Adipose tissue (tissue), 3 donors: ENCODE measurements at places on chromosomes 12 and 14. TPM values are rescaled to one million over a fixed set of nuclear protein-coding genes. Genes with fewer than 3 reads are reported as not detected.

Gene IAPP
- 126 TPM for polyA plus RNA-seq

Gene GALNT8
- polyA plus RNA-seq, result 0.79 TPM

Gene KCNJ8
- 32.3 TPM for polyA plus RNA-seq

Gene HOXC5
- polyA plus RNA-seq, result 2.0 TPM

Gene RNASE4
- polyA plus RNA-seq, result 117 TPM

Gene BHLHE41
- 23.2 TPM for polyA plus RNA-seq

Gene TPH2
- not detected for polyA plus RNA-seq

Gene ADAM20
- polyA plus RNA-seq, result 0.02 TPM

Gene DEPDC4
- 0.39 TPM for polyA plus RNA-seq

Gene TMCC3
- 1.9 TPM for polyA plus RNA-seq

Gene REM2
- 0.51 TPM for polyA plus RNA-seq

Gene SYNE3
- polyA plus RNA-seq, result 27.8 TPM

Gene HCAR1
- polyA plus RNA-seq, result 6.3 TPM

Gene TEAD4
- polyA plus RNA-seq, result 11.8 TPM

Gene GALNT6
- polyA plus RNA-seq, result 4.5 TPM

Gene RPS29
- 3,167 TPM for polyA plus RNA-seq

Gene AVPR1A
- 1.6 TPM for polyA plus RNA-seq

Gene FAM90A1
- polyA plus RNA-seq, result 0.09 TPM

Gene RNF31
- polyA plus RNA-seq, result 39.3 TPM

Gene CEBPE
- 2.8 TPM for polyA plus RNA-seq

Gene IL26
- polyA plus RNA-seq, result not detected

Gene OR6C75
- not detected for polyA plus RNA-seq

Gene C1S
- 490 TPM for polyA plus RNA-seq

Gene RERG
- 3.0 TPM for polyA plus RNA-seq

Gene VTI1B
- 166 TPM for polyA plus RNA-seq

Gene GNB3
- 1.7 TPM for polyA plus RNA-seq

Gene SERPINA5
- 1.1 TPM for polyA plus RNA-seq

Gene PAX9
- polyA plus RNA-seq, result 0.06 TPM

Gene CLEC9A
- 0.12 TPM for polyA plus RNA-seq

Gene FAM181A
- polyA plus RNA-seq, result not detected

Gene SLC41A2
- 9.0 TPM for polyA plus RNA-seq

Gene PTCSC3
- polyA plus RNA-seq, result not detected

Gene NFATC4
- 166 TPM for polyA plus RNA-seq

Gene KERA
- polyA plus RNA-seq, result 0.03 TPM

Gene RIMBP2
- polyA plus RNA-seq, result 0.49 TPM

Gene RASSF9
- polyA plus RNA-seq, result 2.1 TPM

Gene FOXG1
- polyA plus RNA-seq, result not detected

Gene TAS2R50
- polyA plus RNA-seq, result not detected

Gene KCNMB4
- 3.7 TPM for polyA plus RNA-seq

Gene PMEL
- 0.42 TPM for polyA plus RNA-seq

Gene ZFP36L1
- 335 TPM for polyA plus RNA-seq

Gene PLBD1
- polyA plus RNA-seq, result 12.9 TPM

Gene NEMP1
- polyA plus RNA-seq, result 1.7 TPM

Gene GAPDH
- polyA plus RNA-seq, result 763 TPM

Gene MSI1
- not detected for polyA plus RNA-seq

Gene C12orf54
- polyA plus RNA-seq, result not detected

Gene PITPNM2
- polyA plus RNA-seq, result 2.9 TPM

Gene ST8SIA1
- 8.9 TPM for polyA plus RNA-seq

Gene MAP1LC3B2
- polyA plus RNA-seq, result 0.44 TPM

Gene CATSPERB
- 0.45 TPM for polyA plus RNA-seq

Gene CLEC4E
- polyA plus RNA-seq, result 1.1 TPM

Gene OTOGL
- under 0.01 TPM for polyA plus RNA-seq

Gene PELI2
- 4.9 TPM for polyA plus RNA-seq

Gene RAD51B
- polyA plus RNA-seq, result 2.4 TPM

Gene SVOP
- not detected for polyA plus RNA-seq

Gene ZNF140
- polyA plus RNA-seq, result 11.4 TPM
